Osteocyte (in vitro differentiated cells): ENCODE measurements at places on chromosomes 5 and 9. TPM values are rescaled to one million over a fixed set of nuclear protein-coding genes. Genes with fewer than 3 reads are reported as not detected.

GRCh38 chr5:6840136-6840793 is 127.0 kb downstream of the TENT4A start:
- H3K4me1 ChIP-seq = no peaks in the 10 kb centered on the region
- H3K27me3 ChIP-seq = peaks cover 2% of the 10 kb centered on the region
- peak; percentile 40 for DNase-seq
- no peak overlapping the region for H3K4me3 ChIP-seq
- no peaks in the 10 kb centered on the region for H3K36me3 ChIP-seq

DNA sequence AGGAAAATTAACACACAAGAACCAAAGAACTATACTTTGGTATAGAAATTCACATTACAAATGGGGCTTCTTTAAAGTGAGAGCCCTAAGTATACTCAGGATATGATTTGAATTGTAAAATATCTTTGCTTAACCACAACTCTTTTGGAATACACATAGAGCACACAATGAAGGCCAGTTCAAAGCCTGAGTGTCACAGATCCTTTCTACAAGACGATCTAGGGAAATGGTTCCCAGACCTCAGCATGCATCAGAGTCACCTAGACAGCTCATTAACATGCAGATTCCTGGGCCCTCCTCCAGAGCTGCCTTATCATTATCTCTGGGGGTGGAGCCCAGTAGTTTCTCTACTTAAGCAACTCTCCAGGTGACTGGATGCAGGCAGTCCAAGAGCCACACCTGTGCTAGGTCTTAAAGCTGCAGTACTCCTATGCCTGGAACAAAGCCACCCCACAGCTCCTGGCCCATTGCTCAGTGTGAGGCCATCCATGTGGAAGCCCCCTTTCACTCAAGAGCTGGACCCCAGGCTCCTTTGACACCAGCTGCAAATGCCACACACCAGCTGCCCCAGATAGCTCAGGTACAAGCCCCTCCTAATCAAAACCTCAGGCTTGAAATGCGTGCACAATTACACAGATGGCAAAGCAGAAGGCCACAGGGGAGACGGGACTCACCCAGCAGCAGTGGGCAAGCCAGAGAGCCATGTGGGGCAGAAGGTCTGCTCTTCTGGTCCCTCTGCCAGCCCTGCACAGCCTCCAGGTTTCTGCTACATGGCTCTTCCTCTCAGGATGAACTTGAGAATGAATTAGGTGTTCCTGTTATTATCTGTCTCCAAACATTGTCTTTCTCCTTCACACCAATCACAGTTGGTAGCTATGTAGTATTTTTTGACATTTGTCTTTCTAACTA is 106.1 kb downstream of the SH3TC2 start:
- H3K27ac ChIP-seq = no peak overlapping the region
- peaks cover 2% of the 10 kb centered on the region for H3K36me3 ChIP-seq
- H3K4me1 ChIP-seq = peaks cover 13% of the 10 kb centered on the region

DNA sequence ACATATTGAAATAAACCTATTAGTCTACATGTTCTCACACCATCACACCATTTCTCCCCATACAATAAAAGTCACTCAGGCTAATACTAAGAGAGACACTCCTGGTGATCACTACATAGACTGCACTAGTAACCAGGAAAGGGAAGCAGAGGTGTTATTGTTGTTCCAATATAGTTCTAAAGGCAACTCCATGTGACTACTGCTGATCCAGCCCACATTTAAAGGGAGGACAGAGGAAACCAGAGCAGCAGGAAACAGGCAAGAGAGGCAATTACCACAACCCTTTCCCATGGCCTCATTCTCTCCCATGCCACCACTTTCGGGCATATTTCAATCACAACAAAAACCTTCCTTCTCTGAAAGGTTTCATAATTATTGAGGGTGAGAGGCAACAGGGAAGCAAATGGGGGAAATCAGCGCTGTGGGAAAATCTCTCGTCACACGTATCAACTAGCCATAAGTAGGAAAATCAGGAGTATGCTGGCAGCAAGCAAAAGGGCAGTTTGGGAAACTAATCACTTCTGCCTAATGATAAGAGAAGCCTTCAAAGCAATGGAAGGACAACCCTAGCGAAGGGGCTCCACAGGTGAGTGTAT is 1.8 kb downstream of the UBAP2 start:
- peaks cover 2% of the 10 kb centered on the region for H3K36me3 ChIP-seq
- no peak for DNase-seq
- H3K4me1 ChIP-seq = peaks cover 35% of the 10 kb centered on the region
- peak overlapping the region; percentile 96 for H3K4me3 ChIP-seq
- peak overlapping the region; percentile 77 for H3K27ac ChIP-seq

- no peak for DNase-seq
- H3K27me3 ChIP-seq = no peaks in the 10 kb centered on the region
- no peak overlapping the region for H3K4me3 ChIP-seq
- no peaks in the 10 kb centered on the region for H3K4me1 ChIP-seq
- no peak overlapping the region for H3K27ac ChIP-seq
These were observed 102.2 kb upstream of the STC2 start for GRCh38 chr5:173430394-173430793.

DNA sequence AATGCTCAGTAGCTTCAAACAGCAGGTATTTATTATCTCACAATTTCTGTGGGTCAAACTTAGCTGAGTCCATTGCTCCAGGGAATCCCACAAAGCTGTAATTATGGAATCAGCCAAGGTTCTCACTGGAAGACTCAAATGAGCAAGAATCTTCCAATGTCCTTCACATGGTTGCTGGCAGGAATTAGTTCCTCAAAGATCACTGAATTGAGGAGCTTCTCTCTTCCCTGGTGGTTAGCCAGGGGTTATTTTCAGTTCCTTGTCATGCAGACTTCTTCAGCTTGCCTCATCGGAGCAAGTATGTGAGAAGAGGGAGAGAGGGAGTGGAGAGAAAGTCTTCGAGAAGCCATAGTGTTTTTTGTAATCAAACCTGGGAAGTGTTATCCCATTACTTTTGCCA is 2331.9 kb downstream of the MAT2B start:
- no peak overlapping the region for H3K4me3 ChIP-seq
- no peaks in the 10 kb centered on the region for H3K36me3 ChIP-seq
- no peaks in the 10 kb centered on the region for H3K4me1 ChIP-seq
- H3K27ac ChIP-seq = no peak overlapping the region
- DNase-seq = no peak
- no peaks in the 10 kb centered on the region for H3K27me3 ChIP-seq

GRCh38 chr5:174234388-174234787 is 188.9 kb downstream of the NSG2 start:
- H3K4me3 ChIP-seq = no peak overlapping the region
- peaks cover 3% of the 10 kb centered on the region for H3K27me3 ChIP-seq
- no peaks in the 10 kb centered on the region for H3K4me1 ChIP-seq
- H3K36me3 ChIP-seq = no peaks in the 10 kb centered on the region
- no peak overlapping the region for H3K27ac ChIP-seq
- peak; percentile 62 for DNase-seq

DNA sequence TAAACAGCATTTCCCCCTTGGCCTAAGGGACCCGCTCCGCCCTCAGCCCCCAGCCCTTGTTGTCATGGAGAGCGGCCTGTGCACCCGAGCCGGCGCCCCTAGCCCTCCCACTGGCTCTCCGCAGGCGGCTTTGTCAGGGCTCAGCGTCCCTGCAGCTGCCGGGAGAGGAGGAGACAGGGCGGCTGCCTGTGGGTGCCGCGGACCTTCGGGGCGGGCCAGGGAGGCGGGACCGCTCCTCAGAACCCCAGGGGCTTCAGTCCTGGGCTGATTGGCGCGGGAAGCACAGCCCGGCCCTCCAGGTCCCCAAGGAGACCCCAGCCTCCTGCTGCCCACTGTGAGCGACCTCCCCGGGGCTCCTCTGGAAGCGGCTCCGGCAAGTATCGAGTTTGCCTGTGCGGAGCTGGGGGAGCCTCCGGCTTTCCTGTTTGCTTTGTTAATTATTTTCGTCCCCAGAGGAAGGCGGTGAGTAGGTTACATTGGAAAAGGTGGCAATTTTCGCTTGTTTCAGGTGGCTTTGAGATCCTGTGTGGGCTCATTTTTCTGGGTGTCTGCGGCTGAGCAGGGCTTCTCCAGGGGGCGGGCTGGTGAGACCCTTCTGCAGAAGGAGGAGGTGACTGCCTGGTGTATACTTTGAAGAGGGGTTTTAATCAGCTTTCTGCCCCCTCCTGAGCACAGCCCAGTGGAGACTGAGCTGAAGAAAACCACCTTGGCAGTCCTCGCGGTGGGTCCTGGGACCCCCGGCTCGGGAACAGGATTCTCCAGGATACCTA is at the start of gene FGD3:
Gene FGD3 (plus strand): TSS at position 256 of the 770 bp plus-strand sequence. CDS start 28,734 bp downstream, outside the sequence.
- H3K4me3 ChIP-seq = peak within 1 kb of the TSS; percentile 44
- H3K36me3 ChIP-seq = no peaks in the 10 kb centered on the region
- no peak within 1 kb of the TSS for H3K27ac ChIP-seq
- peaks cover 36% of the 10 kb centered on the region for H3K27me3 ChIP-seq

GRCh38 chr5:169935762-169936161 is 44.5 kb downstream of the INSYN2B start:
- H3K27me3 ChIP-seq = no peaks in the 10 kb centered on the region
- H3K4me3 ChIP-seq = no peak overlapping the region
- H3K27ac ChIP-seq = no peak overlapping the region

DNA sequence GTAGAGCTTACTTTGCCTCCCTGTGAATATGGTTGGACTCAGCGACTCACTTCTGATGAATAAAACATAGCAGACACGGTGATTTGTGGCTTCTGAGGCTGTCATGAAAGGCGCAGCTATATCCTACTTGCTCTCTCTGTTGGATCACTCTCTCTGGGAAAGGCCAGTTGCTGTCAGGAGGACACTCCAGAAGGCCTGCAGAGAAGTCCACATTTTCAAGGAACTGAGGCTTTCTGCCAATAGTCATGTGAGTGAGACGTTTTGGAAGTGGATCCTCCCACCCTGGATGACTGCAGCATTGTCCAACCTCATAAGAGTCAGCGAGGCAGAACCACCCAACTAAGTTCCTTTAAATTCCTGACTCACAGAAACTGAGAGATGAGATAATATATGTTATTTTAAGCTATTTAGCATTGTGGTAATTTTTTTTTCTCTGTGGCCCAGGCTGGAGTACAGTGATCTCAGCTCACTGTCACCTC is 156.0 kb upstream of the MAST4 start:
- H3K4me3 ChIP-seq = no peak overlapping the region
- no peak overlapping the region for H3K27ac ChIP-seq
- H3K4me1 ChIP-seq = peaks cover 1% of the 10 kb centered on the region
- H3K27me3 ChIP-seq = peaks cover 3% of the 10 kb centered on the region
- H3K36me3 ChIP-seq = no peaks in the 10 kb centered on the region
- DNase-seq = no peak

GRCh38 chr5:79585116-79585515 is 27.1 kb upstream of the TENT2 start:
- H3K36me3 ChIP-seq = no peaks in the 10 kb centered on the region
- DNase-seq = no peak
- peaks cover 7% of the 10 kb centered on the region for H3K27me3 ChIP-seq
- no peak overlapping the region for H3K4me3 ChIP-seq

DNA sequence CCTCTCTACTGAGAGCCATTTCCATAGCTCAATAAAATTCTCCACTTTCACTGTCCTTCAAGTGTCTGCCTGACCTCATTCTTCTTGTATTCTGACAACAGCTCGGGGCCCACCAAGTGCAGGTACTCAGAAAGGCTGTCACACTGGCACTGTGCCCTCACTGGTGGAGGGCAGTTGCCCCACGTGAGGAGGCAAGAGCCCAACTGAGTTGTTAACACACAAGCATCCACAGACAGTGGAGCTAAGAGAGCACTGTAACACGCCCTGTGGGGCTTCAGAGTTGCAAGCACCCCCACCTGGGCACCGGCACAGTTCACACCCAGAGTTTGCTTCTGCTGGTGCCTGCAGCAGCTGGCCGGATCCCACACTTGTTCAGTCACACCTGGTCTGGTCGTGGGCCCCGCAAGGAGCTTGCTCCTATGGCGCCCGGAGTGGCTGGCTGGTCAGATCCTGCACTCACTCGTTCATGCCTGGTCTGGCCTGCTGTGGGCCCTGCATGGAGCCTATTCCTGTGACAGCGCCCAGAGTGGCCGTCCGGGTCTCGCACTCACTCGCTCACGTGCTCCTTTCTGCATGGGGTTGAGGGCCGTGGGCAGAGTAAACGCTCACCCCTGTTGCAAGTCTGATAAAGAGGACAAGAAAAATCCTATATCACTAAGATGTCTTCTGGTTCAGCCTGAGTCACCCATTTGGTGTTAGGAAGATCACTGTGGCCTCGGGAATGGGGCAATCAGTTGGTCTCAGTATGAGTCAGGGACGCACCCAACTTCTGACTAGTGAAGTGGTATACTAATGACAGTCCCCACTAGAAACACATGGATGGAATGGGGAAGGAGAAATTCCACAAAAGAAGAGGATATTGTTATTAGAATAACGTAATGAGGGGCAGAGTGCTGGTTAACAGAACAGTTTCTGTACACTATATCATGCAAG is 87.0 kb upstream of the CCNH start:
- H3K36me3 ChIP-seq = no peaks in the 10 kb centered on the region
- H3K27me3 ChIP-seq = no peaks in the 10 kb centered on the region
- H3K4me1 ChIP-seq = no peaks in the 10 kb centered on the region
- H3K27ac ChIP-seq = no peak overlapping the region
- H3K4me3 ChIP-seq = no peak overlapping the region
- no peak for DNase-seq

GRCh38 chr9:33923998-33924701 is 107.2 kb downstream of the UBE2R2 start:
- peaks cover 4% of the 10 kb centered on the region for H3K4me1 ChIP-seq
- no peak overlapping the region for H3K27ac ChIP-seq
- H3K27me3 ChIP-seq = no peaks in the 10 kb centered on the region
- no peak overlapping the region for H3K4me3 ChIP-seq
- peaks cover 36% of the 10 kb centered on the region for H3K36me3 ChIP-seq

GRCh38 chr9:98215271-98215670 is 22.8 kb upstream of the CORO2A start:
- DNase-seq = no peak
- peaks cover 38% of the 10 kb centered on the region for H3K4me1 ChIP-seq
- H3K27ac ChIP-seq = peak overlapping the region; percentile 81
- no peaks in the 10 kb centered on the region for H3K27me3 ChIP-seq
- H3K36me3 ChIP-seq = peaks cover 20% of the 10 kb centered on the region

- H3K27ac ChIP-seq = peak overlapping the region; percentile 98
- peak overlapping the region; percentile 98 for H3K4me3 ChIP-seq
- peak; percentile 91 for DNase-seq
- H3K4me1 ChIP-seq = peaks cover 56% of the 10 kb centered on the region
- H3K36me3 ChIP-seq = peaks cover 34% of the 10 kb centered on the region
These were observed 753 bp upstream of the STC2 start for GRCh38 chr5:173328844-173329490.

- H3K27ac ChIP-seq = no peak overlapping the region
- H3K4me3 ChIP-seq = no peak overlapping the region
- DNase-seq = no peak
- H3K27me3 ChIP-seq = no peaks in the 10 kb centered on the region
- H3K36me3 ChIP-seq = no peaks in the 10 kb centered on the region
- H3K4me1 ChIP-seq = peaks cover 3% of the 10 kb centered on the region
These were observed 190.3 kb downstream of the WDR70 start for GRCh38 chr5:37569466-37569865.

GRCh38 chr9:38423273-38423972 is 831 bp downstream of the IGFBPL1 start:
- no peak overlapping the region for H3K27ac ChIP-seq
- H3K36me3 ChIP-seq = no peaks in the 10 kb centered on the region
- peak overlapping the region; percentile 47 for H3K4me3 ChIP-seq
- DNase-seq = no peak
- peaks cover 28% of the 10 kb centered on the region for H3K27me3 ChIP-seq

MYMK gene
- total RNA-seq = not detected in 2 replicates

HAUS6 gene
- 8.6 and 9.5 TPM in 2 replicates for total RNA-seq

DOK3 gene
- total RNA-seq = 5.5 and 7.2 TPM in 2 replicates

SPAG8 gene
- total RNA-seq = 2.4 TPM in 2 replicates

BHMT gene
- not detected in 2 replicates for total RNA-seq

C1QTNF3 gene
- total RNA-seq = 3.3 and 4.8 TPM in 2 replicates

FBLL1 gene
- 3.8 and 4.6 TPM in 2 replicates for total RNA-seq

SPINK13 gene
- total RNA-seq = not detected in 2 replicates
